ENCODE measurements at places on chromosomes 7 and 10. TPM values are rescaled to one million over a fixed set of nuclear protein-coding genes. Genes with fewer than 3 reads are reported as not detected.

The CTTNBP2 gene
- total RNA-seq = 6.2 TPM

The ANKRD30A gene
- total RNA-seq = not detected

The RALA gene
- 24.1 TPM for total RNA-seq

The NAT16 gene
- not detected for total RNA-seq

The MBLAC1 gene
- 2.2 TPM for total RNA-seq

The DPYSL4 gene
- 0.98 TPM for total RNA-seq

The ADAM22 gene
- 7.3 TPM for total RNA-seq

The VAX1 gene
- not detected for total RNA-seq

The ARHGEF35 gene
- 1.5 TPM for total RNA-seq

The PRF1 gene
- not detected for total RNA-seq

The BUB3 gene
- total RNA-seq = 99.0 TPM

The SEC23IP gene
- total RNA-seq = 19.3 TPM

The IGF2BP3 gene
- total RNA-seq = 39.0 TPM

The SPDYE16 gene
- not detected for total RNA-seq

The C10orf105 gene
- total RNA-seq = not detected

The TCERG1L gene
- not detected for total RNA-seq

The FHIP2A gene
- total RNA-seq = 19.6 TPM

The CALCR gene
- not detected for total RNA-seq

The FFAR4 gene
- not detected for total RNA-seq

The ANAPC16 gene
- total RNA-seq = 39.1 TPM

The C10orf143 gene
- total RNA-seq = 1.6 TPM

The AVPI1 gene
- total RNA-seq = 12.3 TPM

The PTPRN2 gene
- 0.33 TPM for total RNA-seq

The GRB10 gene
- total RNA-seq = 53.8 TPM

The SLC29A4 gene
- 4.2 TPM for total RNA-seq

Measured in mesangial cell (primary cell).